Midbrain (tissue), 1 donor: ENCODE measurements at places on chromosomes 1 and 21.

- DNase-seq = no peak
Measured at GRCh38 chr1:93013145-93014065, 52.1 kb upstream of the DIPK1A start.

DNA sequence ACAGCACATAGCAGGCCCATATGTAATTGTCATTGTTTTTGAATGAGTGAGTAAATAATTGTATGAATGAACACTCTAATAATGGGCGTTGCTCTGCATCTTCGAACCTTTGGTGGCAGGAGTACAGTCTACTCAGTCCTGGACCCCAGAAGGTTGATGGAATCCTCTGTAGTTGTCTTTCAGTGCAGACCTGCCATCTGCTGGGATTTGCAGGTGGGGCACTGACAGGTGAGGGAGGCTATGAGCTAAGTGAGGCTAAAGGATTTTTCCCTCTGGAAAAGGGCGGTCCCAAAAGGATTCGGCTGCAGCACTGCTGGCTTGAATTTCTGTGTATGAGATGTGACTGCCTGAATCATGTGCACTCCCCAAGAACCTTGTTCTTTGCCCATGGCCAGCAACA lies 53.4 kb downstream of the PLXNA2 start:
- no peak for DNase-seq

DNA sequence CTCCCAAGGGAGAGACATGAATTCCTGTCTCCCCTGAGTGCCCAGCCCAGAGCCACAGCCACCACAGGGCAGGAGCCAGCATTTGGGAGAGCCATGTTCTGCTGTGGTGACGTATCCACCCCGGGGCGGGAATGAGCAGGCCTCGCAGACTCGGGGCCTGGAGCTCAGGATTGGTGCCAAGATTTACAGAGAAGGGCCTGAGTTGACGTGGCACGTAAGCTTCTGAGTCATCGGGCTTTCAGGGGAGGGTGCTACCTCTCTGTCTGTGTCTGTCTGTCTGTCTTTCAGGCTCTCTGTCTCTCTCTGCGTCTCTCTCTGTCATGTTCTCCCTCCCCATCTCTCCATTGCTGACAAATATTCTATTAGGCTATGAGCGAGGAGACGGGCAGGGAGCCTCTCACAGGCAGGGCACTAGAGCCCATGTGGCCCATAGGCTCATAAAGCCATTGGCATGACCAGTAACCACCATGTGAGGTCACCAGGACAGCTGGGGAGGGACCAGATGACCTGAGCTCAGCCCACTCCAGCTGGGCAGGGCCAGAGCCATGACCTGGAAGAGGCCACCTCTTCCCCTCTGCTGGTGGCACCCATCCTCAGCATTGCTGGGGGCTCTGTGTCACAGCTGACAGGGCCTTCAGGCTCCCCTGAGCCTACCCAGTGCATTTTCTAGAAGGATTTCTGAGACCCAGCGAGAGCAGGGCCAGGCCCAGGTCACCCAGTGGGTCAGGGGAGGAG lies 300.0 kb upstream of the VAMP3 start:
- no peak for DNase-seq

- DNase-seq = no peak
Measured at GRCh38 chr1:89602871-89603404, 30.0 kb upstream of the LRRC8C start.

DNA sequence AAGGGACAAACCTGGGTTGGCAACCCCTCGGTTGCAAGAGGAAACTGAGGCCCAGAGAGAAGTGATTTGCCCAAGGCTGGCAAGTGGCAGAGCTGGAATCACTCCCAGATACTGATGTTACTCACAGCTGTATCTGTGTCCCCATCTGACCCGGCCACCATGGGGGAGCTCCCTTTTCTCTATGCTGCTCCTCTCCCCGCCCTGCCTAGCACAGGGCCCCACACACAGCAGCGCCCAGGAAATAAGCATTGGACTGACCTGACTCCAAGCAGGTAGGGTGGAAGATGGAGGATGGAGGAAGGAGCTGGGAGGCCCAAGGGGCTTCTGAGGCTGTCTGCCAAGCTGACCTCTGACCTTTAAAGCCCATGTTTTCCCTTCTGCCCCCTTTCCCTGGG lies 3.0 kb upstream of the FBLIM1 start:
- no peak for DNase-seq

- no peak for DNase-seq
Measured at GRCh38 chr1:201113451-201114244, 1.4 kb upstream of the CACNA1S start.
